ENCODE measurements at places on chromosomes 3 and 15. TPM values are rescaled to one million over a fixed set of nuclear protein-coding genes. Genes with fewer than 3 reads are reported as not detected.
A peak's percentile ranks its signal among the peaks of the same experiment; 100 is the strongest.

DNA sequence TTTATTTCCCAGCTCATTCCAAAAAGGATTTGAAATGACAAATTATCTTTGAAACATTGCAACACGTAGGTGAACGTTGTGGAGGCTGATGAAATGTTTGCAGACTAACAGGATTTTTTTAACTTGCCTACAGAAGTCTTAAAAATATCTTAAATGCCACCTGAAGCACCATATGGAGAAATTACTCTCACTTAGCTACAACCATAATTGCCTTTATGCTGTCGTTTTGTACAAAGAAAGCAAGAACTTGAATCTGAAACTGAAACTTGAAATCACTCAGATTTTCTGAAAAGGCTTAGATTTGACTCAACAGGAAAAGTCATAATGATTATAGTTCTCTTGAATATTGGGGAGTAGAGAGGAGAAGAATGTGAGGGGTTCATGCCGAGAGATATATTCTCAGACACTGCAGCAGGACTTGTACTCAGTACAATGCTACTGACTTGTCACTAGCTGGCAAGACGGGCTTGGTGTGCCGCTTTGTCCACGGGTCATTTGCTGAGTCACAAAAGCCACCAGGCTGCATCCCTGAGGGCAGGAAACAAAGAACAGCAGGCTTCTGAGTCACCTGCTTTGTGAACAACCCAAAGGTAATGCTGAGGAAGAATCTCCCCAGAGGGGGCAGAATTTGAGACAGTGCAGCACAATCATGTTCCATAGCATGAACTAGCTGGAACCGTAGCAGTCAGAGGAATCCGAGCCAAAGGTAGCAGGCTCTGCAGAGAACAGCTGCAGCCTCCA, 7.1 kb upstream of the FMN1 start:
- peak; percentile 70 for DNase-seq
- peaks cover 33% of the 10 kb centered on the region for H3K4me1 ChIP-seq
- no peaks in the 10 kb centered on the region for H3K27me3 ChIP-seq
- H3K4me3 ChIP-seq, result peak overlapping the region; percentile 45
- H3K27ac ChIP-seq, result peak overlapping the region; percentile 80

DNA sequence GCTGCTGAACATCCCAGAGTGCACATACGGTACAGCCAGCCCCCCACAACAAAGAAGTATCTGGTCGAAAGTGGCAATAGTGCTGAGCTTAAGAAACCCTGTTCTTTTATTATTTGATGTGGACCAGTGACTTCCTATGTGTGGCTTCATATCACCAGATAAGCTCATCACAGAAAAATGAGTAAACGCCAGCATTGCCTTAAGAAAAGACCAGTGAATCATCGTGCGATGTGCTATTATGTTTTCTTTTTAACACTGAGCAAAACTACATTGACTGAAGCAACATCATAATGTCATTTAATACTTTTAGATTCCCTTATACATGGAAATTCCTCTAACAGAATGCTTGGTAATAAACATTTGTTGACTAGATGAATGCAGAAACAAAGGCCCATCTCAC, 45.2 kb upstream of the ARRDC4 start:
- no peaks in the 10 kb centered on the region for H3K4me1 ChIP-seq
- no peak overlapping the region for H3K4me3 ChIP-seq
- no peak overlapping the region for H3K27ac ChIP-seq
- H3K36me3 ChIP-seq, result no peaks in the 10 kb centered on the region
- H3K27me3 ChIP-seq, result no peaks in the 10 kb centered on the region

DNA sequence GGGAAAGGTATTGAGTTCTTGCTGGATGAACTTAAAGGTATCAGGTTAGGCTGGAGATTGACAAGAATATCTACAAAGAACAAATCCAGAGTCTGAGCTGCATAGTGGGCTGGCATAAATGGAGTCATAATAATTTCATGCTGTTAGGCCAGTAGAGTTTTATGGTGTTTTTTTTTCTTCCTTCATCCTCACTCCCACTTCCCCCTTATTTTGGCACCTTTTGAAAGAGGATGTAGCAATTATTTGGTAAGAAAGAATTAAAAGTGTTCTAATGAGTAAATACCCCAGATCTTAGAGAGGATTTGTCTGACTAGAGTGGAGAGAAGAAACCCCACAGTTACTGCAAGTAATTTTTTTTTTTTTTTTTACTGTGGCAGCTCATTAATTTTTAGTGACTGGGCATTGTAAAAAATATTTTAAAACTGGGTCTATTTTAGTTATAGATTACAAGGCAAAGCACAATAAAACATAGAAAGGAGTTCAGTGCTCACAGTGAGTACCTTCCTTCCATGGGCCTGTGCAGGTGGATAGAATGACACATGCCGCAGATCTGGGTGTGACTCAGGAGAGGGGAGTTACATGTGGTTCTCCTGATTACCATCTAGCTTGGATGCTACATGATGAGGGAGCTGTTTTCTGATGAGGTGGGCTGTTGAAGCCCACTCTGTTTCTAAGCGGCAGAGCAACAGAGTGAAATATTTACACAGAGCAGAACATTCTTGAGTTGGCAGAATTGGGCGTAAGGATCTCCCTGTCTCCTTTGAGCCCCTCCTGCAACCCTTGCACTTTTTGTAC, 5.3 kb downstream of the EDEM1 start:
- no peak for DNase-seq
- H3K27ac ChIP-seq, result peak overlapping the region; percentile 75
- peaks cover 69% of the 10 kb centered on the region for H3K4me1 ChIP-seq
- H3K27me3 ChIP-seq, result no peaks in the 10 kb centered on the region

DNA sequence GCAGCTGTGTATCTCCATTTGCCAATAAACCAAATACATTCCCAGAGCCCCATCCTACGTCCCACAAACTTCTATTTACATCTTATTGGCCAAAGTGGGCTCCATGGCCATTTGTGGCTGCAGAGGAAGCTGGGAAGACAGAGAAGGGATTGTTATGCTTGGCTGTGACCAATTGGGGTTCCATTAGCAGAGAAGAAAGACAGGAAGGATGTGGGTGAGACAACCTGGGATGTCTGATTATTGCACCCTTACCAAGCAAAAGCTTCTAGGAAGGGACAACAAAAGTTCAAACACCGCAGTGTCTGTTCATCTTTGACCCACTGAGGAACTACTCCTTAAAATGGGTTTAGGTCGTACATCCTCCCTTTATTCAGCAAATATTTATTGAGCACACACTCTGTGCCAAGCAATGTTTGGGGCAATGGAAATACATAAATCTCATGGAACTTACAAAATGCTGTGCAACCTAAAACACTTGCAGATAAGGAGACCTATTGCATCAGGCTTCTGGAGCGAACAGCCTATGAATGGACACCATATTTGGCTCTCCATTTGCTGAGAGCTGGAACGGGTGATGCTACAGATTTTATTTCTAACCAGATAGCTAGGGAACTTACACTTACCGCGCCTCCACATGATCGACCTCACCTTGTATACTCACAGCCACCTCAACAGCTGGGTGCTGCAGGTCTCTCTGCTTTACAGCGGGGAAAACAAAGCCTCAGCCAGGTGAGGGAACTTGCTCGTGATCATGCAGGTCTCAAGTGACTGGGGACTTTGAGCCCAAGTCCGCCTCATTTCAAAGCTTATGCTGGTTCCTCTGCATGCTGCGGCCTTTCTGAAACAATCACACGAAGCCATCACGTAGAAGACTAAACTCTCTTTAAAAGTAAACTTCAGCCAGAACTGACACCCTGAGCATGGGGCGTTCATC, 21.4 kb upstream of the NR2E3 start:
- no peaks in the 10 kb centered on the region for H3K4me1 ChIP-seq
- no peak overlapping the region for H3K4me3 ChIP-seq
- no peak overlapping the region for H3K27ac ChIP-seq
- no peaks in the 10 kb centered on the region for H3K36me3 ChIP-seq

- H3K36me3 ChIP-seq, result peaks cover 25% of the 10 kb centered on the region
- H3K27ac ChIP-seq, result no peak overlapping the region
- no peak overlapping the region for H3K4me3 ChIP-seq
- peaks cover 18% of the 10 kb centered on the region for H3K4me1 ChIP-seq
- DNase-seq, result no peak
Observed at GRCh38 chr15:88470625-88471372, 3.3 kb downstream of the MRPS11 start.

GRCh38 chr15:62248277-62248984, 83.3 kb upstream of the C2CD4B start:
- no peak for DNase-seq
- H3K4me1 ChIP-seq, result no peaks in the 10 kb centered on the region
- no peaks in the 10 kb centered on the region for H3K36me3 ChIP-seq
- no peak overlapping the region for H3K4me3 ChIP-seq
- H3K27ac ChIP-seq, result no peak overlapping the region
- peaks cover 2% of the 10 kb centered on the region for H3K27me3 ChIP-seq

DNA sequence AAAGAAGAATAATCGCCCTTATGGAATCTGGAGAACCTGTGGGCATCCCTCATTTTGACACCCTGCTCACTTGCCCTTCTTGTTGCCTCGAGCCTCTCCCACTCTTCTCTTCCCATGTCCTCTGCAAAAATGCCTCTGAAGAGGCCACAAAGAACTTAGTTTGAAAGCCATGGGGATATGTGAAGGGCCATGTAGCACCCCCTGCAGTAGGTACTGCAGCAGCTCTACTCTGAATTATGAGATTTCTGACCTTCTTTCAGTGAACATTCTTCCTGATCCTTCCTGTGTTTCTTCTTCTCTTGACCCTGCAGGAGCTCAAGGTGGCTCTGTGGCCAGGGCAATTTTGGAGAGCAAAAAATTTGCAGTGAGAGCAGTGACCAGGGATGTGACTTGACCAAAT, 30.4 kb upstream of the TRA2B start:
- no peaks in the 10 kb centered on the region for H3K36me3 ChIP-seq
- DNase-seq, result no peak

- H3K4me3 ChIP-seq, result no peak overlapping the region
- no peak overlapping the region for H3K27ac ChIP-seq
- H3K36me3 ChIP-seq, result no peaks in the 10 kb centered on the region
- no peaks in the 10 kb centered on the region for H3K4me1 ChIP-seq
- H3K27me3 ChIP-seq, result no peaks in the 10 kb centered on the region
Observed at GRCh38 chr3:89260721-89261120, 153.3 kb downstream of the EPHA3 start.

DNA sequence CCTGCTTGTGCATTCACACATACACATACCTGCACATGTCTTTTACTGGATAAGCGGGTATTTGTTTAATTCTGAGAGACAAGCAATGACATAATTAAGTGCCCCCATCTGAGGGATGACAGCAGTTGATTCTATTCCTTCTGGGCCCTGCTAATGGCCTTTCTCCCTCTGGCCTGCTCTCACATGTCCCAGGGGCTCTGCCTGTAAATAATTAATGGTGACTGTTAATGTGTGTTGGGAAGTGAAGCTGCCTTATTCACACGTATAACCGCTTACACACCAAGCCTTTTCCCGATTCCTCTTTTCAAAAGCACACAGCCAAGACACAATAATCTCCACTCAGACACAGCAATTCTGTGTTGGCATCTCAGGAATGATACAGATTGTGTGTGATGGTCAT, 47.8 kb downstream of the LRRK1 start:
- DNase-seq, result no peak
- no peaks in the 10 kb centered on the region for H3K4me1 ChIP-seq
- no peak overlapping the region for H3K27ac ChIP-seq

GRCh38 chr3:69251078-69251805, 128.8 kb upstream of the LMOD3 start:
- no peak overlapping the region for H3K4me3 ChIP-seq
- H3K27ac ChIP-seq, result no peak overlapping the region
- H3K4me1 ChIP-seq, result peaks cover 7% of the 10 kb centered on the region
- no peak for DNase-seq
- H3K27me3 ChIP-seq, result peaks cover 12% of the 10 kb centered on the region

DNA sequence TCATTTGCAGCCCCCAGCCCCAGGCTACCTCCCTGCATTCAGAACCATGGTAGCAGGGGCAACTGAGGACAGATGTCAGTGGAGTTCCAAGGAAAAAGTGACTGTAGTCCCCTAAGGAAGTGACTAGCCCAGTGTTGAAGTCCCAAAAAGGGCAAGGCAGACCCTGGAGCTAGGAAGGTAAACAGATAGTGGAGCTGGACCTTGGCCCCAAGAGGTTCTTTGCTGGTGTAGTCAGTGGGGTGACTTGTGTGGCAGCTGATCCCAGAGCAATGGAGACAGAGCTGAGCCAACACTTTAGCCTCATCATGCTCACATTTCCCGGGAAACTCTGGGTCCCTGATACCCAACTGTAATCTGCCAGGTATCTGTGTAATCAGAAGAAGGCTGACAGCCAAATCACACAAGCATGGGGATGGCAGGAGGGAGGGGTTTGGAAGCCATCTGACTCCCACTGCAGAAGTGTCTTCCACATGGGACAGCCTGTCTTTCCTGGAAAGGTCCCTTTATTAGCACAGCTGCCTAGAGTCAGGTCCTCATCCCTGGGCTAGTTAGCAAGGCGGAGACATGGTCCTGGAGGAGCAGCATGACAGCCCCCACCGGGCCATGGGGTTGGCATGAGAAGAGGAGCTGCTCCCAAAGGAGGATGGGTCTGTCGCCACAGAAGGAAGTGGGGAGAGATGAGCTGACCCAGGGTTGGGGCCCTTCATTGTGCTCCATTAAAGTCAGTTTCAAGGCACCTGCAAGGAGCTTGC, 39.8 kb downstream of the PXYLP1 start:
- H3K4me3 ChIP-seq, result no peak overlapping the region
- H3K27ac ChIP-seq, result no peak overlapping the region
- no peak for DNase-seq
- H3K27me3 ChIP-seq, result no peaks in the 10 kb centered on the region
- peaks cover 16% of the 10 kb centered on the region for H3K36me3 ChIP-seq

LEKR1 gene
- 0.81 TPM for total RNA-seq

RASGRF1 gene
- total RNA-seq, result not detected

CCR4 gene
- 2.9 TPM for total RNA-seq

APOD gene
- not detected for total RNA-seq

GOLGA8N gene
- total RNA-seq, result 36.9 TPM

UCN2 gene
- total RNA-seq, result not detected

RTP3 gene
- not detected for total RNA-seq

FEM1B gene
- total RNA-seq, result 45.1 TPM

CSTA gene
- total RNA-seq, result not detected

C3orf49 gene
- not detected for total RNA-seq
